ENCODE measurements at places on chromosomes 7 and 10.

DNA sequence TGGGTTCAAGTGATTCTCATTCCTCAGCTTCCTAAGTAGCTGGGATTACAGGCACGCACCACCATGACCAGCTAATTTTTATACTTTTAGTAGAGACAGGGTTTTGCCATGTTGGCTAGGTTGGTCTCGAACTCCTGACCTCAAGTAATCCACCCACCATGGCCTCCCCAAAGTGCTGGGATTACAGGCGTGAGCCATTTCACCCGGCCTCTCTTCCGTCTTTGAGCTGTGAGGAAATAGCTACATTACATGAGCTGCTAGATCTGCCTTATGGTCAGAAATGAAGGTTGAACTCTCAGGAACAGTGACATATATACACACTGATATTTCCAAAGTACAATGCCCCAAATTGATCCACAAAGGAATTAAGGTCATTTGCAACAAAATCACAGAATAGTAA, 2.4 kb downstream of the BLVRA start:
- no peak for DNase-seq

GRCh38 chr10:125054669-125055268, 105.6 kb downstream of the CTBP2 start:
- no peak for DNase-seq

GRCh38 chr7:123650595-123650994, 5.1 kb upstream of the LMOD2 start:
- no peak for DNase-seq

- DNase-seq, result peak; percentile 54
These were observed 3.3 kb downstream of the MAPK8 start for GRCh38 chr10:48309711-48310226.

DNA sequence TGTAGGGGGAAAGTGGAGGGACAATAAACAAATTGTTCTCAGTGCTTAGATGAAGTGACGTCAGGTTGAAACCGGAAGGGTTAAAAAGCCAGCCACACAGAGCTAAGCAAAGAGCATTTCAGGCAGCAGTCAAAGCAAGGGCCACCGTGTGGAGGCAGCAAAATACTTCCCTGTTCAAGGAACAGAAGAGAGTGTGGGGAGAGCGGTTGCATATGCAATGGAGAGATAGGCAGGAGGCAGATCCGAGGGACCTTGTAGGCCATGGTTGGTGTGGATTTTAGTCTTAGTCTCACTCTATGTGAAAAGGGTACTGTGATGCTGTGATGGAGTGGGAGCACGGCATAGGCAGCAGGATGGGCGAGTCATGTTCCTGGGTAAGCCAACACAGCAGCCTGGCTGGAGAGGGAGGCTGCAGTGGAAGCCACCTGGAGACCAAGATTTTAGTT, 3.8 kb upstream of the STN1 start:
- DNase-seq, result no peak

DNA sequence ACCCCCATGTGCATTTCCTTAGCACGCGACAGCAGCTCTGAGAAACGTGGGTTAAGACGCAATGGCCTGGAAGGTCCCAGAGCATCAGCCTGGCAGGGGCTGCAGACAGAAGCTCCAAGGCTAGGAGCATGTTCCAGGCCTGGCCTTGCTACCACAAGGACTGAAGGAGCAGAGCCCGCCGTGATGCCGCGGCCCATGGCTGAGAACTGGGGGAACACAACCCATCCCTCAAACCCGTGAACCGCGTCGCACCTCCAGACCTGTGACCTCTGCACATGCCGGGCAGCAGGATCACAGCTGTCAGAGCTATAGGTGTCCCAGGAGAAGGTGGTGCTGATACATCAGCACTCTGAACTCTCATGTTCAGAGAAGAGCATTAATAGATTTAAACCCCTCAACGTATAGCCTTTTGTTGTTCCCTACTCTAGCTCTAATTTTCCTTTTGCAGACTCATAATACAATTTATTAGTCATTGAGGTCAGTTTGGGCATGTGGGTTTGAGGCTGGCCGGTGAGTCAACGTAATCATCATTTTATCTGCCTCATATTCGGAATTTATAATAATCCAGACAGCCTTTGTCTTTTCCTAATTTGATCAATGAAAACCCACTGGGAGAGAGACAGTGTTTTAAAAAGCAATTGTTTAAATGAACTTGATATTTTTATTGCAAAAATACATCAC, 222.5 kb upstream of the TCERG1L start:
- no peak for DNase-seq

- DNase-seq, result no peak
These were observed 145.8 kb downstream of the FRMD4A start for GRCh38 chr10:14184841-14185315.

DNA sequence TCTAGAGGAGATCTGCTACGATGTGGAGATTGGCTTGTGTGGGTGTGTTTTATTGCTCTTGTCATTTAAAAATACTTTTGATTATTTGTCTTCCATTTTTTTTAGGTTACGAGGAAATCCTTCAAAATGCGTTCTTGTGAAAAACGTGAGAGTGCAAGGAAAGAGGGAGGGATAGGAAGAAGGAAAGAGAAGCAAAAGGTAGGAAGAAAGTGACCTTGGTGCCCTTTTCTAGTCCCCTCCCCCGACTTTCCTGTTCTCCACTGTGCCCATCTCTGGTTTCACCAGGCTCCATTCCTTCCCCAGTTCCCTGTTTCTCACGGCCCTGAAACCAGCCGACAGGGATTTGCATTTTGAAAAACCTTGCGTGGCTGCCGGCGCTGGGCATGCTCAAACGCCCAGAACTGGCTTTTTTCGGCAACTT, 506 bp upstream of the GNAI1 start:
- DNase-seq, result no peak

DNA sequence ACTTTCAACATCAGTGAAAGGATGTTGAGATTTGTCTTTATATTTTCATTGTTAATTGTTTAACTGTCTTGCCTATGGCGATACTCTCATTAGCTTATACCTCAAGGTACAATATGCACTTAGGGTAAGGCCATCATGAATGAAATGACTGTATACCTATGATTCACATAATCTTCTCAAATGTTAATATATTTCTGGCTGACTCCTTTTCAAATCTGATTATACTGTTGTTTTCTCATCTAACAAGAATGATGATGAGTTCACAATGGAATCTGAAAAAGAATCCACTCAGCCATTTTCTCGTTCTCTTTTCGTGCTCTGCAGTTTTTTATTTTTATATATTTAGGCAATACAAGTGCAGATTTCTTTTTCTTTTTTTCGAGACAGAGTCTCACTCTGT, 159.1 kb downstream of the ARHGAP12 start:
- DNase-seq, result no peak

DNA sequence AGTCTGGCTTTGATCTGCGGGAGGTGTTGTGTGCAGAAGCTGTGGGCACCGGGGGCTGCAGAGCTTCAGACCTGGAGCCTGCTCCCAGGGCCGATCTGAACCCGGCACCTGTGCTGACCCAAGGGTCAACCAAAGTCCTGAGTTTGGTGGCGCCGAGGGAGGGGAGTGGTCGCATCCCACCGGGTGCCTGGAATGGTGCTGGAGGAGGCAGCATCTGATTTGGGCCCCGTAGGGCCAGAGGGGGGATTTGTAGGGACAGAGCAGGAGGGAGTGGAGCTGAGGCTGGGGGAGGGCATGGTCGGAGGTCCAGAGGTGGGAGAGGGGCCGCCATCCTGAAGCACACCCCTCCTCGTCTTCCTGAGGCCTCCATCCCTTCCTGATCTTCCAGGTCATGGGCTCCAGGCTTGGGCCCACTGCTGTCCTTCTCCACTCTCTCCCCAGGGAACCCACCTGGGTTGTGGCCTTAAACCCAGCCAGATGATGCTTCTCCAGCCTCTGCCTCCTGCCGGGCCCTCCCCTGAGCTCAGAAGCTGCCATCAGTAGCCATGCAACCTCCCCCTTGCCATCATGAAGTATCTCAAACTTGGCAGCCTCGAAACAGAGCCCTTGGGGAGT, 112.9 kb downstream of the LHPP start:
- DNase-seq, result no peak

DNA sequence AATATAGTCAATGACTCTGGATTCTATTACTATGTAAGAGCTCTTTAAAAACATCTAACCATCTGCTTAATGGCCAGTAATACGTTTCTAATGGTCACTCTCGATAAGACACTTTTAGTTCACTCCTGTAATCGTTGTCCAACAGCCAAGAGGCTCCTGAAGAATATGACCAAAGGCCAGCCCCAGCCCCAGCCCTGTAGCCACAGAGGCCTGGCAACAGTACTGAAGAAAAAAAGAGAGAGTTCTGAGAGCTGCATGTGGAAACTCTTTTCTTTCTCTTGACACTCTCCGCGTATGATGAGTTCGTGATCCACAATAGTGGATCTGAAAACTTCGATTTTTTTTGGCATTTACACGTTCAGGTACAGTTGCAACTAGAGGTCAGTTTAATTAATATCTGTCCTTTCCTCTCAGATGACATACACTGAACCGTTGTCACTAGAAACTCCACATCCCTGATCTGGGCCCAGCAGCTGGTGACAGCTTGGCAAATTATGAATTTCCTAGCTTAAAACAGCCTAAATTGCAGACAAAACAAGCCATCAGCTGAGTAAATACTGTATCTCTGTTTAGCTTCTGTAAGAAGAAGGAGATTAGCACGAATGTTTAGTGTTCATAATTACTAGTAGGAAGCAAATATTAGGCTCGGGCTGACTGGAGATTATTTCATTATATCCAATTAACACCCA, 456.7 kb downstream of the LRMDA start:
- DNase-seq, result no peak

- DNase-seq, result no peak
These were observed 15.2 kb downstream of the PIP start for GRCh38 chr7:143147070-143147469.

GRCh38 chr7:98902523-98902922, 24.2 kb downstream of the TRRAP start:
- DNase-seq, result no peak

GRCh38 chr7:103690242-103690974, 244.4 kb upstream of the SLC26A5 start:
- no peak for DNase-seq

GRCh38 chr7:39399986-39400385, 166.2 kb upstream of the YAE1 start:
- no peak for DNase-seq

DNA sequence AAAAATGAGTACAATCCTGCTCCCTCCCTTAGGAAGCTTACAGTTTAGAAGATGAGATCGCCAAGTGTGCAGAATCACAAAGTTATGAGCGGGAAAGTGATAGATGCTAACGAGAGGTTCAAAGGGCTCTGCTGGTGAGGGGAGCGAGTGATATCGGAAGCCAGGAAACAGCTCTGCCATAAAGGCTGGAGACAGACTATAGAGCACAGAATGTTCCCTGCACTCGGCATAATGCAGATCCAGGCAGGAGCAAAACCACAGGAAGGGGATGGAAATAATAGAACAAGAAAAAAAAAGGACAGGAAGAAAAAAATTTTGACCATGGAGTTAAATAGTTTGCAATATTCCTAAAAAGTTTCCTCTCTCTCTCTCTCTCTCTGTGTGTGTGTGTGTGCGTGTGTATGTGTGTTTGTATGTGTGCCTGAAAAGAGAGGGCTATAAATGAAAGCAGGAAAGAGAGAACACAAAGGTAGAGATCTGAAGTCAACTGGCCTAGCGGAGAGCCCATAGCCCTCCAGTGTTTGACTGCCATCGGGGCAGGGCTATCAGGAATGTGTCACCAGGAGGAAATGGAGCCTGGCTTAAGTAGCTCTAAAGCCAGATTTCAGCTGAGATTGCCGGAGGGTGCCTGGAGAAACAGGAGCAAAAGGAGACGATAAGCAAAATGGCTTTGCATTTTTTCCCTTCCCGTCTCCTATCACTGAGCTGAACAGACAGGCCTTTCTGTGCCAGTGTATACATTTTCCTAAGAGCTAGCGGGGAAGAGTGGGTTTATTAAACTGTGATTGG, 175.8 kb upstream of the LYZL1 start:
- DNase-seq, result no peak

DNA sequence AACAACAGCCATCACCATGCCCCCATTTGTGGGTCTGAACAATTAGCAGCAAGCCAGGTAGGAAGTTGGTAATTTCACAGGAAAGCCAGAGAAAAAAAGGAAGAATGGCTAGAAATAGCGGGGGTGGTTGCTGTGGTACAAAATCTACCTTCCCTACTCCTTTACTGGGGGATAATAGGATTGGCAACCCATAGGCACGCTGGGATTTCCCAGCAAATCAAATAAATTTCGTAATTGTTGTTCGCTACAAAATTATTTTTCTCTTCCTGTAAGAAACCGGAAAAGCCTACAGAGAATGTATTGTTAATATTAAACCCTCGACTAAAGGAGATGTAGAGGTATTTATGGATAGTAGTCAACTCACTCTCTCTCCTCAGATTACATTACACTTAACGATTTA, 123.9 kb downstream of the DOCK4 start:
- DNase-seq, result no peak

Data from HT-29 (cell line).